ENCODE measurements at places on chromosomes 16 and 17.

DNA sequence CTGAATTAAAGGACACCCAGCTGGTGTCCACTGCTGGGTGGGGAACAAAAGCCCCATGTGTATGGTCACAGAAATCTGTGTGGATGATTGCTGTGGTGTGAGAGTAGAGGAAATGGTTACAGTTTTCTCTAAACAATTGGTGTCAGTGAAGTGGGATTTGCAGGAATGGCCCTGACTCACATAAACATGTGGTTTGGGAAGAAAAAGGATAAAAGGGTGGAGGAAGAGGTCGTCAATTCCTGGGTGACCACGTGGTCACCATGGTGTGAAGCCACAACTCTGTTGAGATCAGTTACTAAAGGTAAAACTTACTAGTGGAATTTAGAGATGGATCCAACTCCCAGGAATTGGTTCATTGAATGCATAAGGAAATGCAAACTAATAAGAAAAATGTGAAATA, 3.6 kb upstream of the TUBG2 start:
- DNase-seq, result no peak

DNA sequence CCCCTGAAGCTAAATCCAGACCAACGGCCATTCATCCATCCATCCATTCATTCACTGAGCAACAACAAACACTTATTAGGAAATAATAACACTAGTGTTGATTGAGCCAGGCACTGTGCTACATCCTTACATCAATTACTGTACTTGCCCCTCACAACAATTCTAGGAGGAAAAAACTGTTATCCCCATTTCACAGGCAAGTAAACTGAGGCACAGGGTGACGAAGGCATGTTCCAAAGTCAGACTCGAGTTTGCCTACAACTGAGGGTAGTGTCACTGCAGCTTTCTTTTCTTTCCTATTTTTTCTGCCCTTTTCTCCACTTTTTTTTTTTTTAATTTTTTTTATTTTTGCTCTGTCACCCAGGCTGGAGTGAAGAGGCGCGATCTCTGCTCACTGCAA, 11.2 kb upstream of the MYLK3 start:
- no peak for DNase-seq

DNA sequence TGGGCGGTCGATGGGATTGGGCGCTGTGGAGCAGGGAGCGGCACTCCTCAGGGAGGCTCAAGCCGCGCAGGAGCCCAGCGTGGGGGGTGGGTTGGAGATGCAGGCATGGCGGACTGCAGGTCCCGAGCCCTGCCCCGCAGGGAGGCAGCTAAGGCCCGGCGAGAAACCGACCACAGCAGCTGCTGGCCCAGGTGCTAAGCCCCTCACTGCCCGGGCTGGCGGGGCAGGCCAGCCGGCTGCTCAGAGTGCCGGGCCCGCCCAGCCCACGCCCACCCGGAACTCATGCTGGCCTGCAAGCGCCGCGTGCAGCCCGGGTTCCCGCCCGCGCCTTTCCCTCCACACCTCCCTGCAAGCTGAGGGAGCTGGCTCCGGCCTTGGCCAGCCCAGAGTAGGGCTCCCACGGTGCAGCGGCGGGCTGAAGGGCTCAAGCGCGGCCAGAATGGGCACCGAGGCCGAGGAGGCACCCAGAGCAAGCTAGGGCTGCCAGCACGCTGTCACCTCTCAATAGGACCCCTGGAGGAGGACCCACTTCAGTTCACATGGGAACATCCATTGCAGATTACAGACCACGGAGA, 20.5 kb upstream of the METTL16 start:
- no peak for DNase-seq

- DNase-seq, result no peak
Observed at GRCh38 chr16:55389426-55390073, 65.5 kb downstream of the IRX6 start.

- no peak for DNase-seq
Observed at GRCh38 chr17:79927688-79928501, 88.7 kb upstream of the CBX4 start.

DNA sequence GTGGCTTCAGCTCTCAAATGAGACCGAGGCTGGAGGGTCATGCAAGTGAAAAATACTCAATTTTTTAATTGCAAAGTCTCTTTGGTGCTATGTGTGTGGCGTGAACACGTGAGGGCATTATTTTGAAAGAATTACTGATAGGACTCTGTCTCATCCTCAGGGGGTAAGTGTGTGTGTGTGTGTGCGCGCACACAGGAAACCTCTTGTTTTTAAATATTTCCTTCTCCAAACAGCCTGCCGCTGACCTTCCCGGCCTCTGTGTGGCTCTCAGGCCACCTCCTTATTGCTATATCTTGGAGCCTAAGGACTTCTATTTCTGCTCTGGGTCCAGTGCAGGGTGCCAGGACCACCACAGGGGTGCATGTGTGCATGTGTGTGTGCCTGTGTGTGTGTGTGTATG, 99.7 kb downstream of the CMIP start:
- no peak for DNase-seq

- DNase-seq, result no peak
Observed at GRCh38 chr17:45221081-45222013, at the start of gene FMNL1. Gene FMNL1 (plus strand): TSS chr17:45221885. CDS start chr17:45222125, 240 bp downstream.

DNA sequence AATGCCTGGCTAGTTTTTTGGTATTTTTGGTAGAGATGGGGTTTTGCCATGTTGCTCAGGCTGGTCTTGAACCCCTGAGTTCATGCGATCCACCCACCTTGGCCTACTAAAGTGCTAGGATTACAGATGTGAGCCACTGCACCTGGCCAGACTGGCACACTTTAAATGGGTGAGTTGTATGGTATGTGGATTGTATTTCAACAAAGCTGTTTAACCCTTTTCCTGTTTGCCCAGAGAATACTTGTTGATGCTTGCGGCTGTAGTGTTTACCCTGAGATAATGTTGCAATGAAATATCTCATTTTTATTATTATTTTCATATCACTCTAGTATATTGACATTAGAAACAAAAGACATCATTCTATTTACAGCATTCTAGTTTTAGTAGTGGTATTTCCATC, 17.1 kb upstream of the TMEM94 start:
- no peak for DNase-seq

DNA sequence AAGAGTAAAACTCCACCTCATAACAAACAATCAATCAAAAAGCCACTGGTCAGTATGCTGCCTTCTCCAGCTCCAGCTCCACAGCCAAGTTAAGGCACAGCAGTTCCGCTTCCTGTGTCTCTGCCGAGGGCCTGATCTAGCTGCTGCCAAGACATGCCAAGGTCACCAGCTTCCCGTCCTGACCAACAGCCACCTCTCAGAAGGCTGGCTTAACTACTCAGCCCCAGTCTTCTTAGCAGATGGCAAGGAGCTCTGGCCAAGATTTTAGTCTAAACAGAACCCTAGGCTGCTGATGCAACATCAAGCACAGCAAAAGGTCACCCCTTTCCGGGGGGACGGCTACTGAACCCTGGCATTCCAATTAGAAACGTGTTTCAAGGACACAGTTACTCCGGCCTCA, 17.7 kb upstream of the MNT start:
- DNase-seq, result no peak

DNA sequence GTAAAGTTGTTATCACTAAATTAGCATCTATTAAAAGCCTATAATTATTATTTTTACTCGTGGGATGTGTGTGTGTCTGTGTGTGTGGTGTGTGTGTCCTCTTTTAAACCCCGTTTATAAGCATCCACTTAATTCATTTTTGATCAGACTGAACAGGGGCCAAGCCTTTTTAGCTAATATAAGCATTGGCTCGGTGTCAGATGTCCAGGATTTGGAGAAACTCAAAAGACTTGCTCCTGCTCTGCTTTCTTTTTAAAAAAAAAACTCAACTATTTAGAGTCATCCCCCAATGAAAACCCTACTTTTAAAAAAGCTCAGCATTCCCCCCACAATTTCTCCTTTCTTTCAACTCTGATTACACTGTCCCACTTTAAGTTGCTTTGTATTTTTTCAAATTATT, 459.3 kb upstream of the MAF start:
- DNase-seq, result no peak

GRCh38 chr17:57400648-57401047, 144.3 kb downstream of the MSI2 start:
- DNase-seq, result no peak

DNA sequence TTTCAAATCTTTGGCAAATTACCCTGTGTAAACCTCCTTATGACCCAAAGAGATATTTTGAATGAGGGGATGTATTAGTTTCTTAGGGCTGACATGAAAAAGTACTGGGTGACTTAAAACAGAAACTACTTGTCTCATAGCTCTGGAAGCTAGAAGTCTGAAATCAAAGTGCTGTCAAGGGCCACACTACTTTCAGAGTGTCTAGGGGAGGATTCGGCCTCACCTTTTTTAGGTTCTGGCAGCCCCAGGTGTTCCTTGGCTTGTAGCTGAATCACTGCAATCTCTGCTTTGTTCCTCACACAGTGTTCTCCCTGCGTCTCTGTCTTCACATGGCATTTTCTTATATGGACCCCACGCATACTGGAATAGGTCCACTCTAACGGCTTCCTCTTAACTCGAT, 322.2 kb downstream of the CDH13 start:
- no peak for DNase-seq

- DNase-seq, result no peak
Observed at GRCh38 chr17:57970710-57971109, 15.5 kb upstream of the CUEDC1 start.

GRCh38 chr16:17744921-17745572, 274.3 kb upstream of the XYLT1 start:
- DNase-seq, result no peak

- DNase-seq, result no peak
Observed at GRCh38 chr17:35577830-35578196, 558 bp downstream of the PEX12 start.

- no peak for DNase-seq
Observed at GRCh38 chr16:29790949-29791844, 646 bp downstream of the KIF22 start.

Measured in NCI-H1436 (cell line).